ENCODE measurements at places on chromosomes 5 and 9.

- H3K4me1 ChIP-seq: no peaks in the 10 kb centered on the region
- H3K27ac ChIP-seq: no peak overlapping the region
- no peak overlapping the region for H3K4me3 ChIP-seq
- no peaks in the 10 kb centered on the region for H3K36me3 ChIP-seq
- no peak for DNase-seq
Measured at GRCh38 chr5:165185716-165186115, 1680.3 kb downstream of the MAT2B start.

- no peak within 1 kb of the TSS for H3K4me3 ChIP-seq
- no peak for DNase-seq
- H3K27ac ChIP-seq: no peak within 1 kb of the TSS
- no peaks in the 10 kb centered on the region for H3K4me1 ChIP-seq
- no peaks in the 10 kb centered on the region for H3K36me3 ChIP-seq
Measured at GRCh38 chr5:157108976-157109375, at the start of gene HAVCR2. Gene HAVCR2 (minus strand): TSS chr5:157109044. CDS start chr5:157108983, 61 bp downstream.

- H3K27ac ChIP-seq: no peak overlapping the region
- no peaks in the 10 kb centered on the region for H3K27me3 ChIP-seq
- no peaks in the 10 kb centered on the region for H3K36me3 ChIP-seq
- DNase-seq: no peak
- peaks cover 11% of the 10 kb centered on the region for H3K4me1 ChIP-seq
- H3K4me3 ChIP-seq: no peak overlapping the region
Measured at GRCh38 chr9:93597142-93597706, 20.8 kb downstream of the PHF2 start.

DNA sequence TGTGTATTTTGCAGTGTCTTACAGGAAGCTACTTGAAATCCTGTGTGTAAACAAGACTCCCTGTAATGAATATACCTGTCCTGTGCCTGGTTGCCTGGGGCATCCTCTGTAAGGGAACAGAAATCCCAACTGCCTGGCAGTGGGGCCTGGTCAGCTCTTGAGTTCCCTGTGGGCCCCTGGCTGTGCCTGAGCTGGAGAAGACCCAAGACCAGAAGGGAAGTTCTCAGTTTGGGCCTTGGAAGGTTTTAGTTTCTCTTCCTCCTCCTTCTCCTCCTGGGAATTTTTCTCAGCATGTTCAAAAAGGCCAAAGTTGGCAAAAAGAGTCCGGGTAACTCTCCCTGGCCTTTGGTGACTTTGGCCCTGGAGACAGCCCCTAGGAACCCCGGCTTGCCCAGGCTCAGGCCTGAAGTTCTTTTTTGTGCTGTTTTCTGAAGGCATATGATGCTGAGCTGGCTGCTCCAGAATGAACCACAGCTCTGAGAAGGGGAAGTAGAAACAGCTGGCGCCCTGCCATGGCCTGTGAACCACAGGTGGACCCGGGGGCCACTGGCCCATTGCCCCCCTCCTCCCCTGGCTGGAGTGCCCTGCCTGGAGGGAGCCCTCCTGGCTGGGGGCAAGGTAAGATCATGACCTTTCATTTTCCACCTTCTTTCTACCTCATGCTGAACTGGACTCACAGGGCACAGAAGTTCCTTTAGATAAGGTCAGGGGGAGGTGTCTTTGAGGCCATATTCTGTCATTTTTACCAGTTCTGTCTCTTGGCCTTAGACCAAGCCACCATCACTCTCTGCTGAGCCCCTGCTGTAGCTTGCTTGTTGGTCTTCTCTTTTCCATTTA is 5.8 kb downstream of the TMEM268 start:
- peaks cover 4% of the 10 kb centered on the region for H3K4me1 ChIP-seq
- no peak overlapping the region for H3K4me3 ChIP-seq
- H3K36me3 ChIP-seq: no peaks in the 10 kb centered on the region
- H3K27ac ChIP-seq: no peak overlapping the region
- DNase-seq: no peak

DNA sequence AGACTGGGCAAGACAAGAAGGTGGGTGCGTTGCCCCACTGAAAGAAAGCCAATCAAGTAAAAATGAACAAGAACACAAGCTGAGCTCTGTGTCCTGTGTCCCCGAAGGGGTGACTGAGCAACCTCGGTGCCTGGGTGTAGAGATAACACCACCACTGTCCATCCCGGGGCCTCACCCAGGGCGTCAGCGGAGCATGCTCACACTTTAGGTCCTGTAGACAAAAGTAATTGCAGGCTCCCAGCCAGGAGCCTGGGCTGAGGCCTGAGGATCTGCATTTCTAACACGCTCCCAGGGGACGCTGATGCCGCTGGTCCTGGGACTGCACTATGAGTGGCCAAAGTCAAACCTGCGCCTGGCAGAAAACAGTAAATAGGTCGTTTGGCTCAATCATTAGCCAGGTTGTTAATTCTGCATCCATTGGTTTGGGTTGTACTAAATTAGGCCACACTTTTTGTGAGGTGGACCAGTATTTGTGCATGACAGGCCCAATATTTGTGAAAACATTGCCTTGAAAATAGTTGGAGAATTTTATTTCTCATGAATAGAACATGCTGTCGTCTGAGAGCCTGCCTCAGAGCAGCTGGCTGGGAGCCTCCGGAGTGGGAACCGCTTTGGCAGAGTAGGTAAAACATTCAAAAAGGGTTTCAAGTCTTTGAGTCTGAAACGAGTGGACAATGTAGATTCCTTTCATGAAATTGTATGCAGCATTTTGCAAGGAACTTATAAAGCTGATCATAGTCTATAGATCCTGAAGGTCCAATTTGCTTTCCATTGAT is 38.3 kb downstream of the ANKRD33B start:
- H3K4me3 ChIP-seq: no peak overlapping the region
- H3K27ac ChIP-seq: no peak overlapping the region
- H3K36me3 ChIP-seq: no peaks in the 10 kb centered on the region
- no peaks in the 10 kb centered on the region for H3K27me3 ChIP-seq
- H3K4me1 ChIP-seq: peaks cover 25% of the 10 kb centered on the region

DNA sequence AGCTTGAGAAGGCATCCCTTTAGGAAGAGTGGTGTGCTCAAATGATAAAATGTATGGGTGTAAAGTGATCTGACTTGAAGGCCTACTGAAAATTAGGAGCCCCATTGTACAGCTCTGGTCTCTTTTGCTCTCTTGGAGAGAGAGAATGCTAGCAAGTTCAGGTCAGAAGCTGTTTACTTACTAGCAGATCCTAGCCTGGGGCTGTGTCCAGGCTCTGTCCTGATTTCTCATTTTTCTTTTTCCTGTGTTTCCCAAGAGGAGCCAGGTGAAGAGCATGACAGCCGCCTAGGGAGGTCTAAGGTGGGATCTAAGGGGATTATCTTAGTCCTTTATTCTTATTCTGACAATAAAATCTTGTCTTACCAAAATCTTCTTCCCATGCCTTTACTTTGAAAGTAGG is 272.8 kb downstream of the NNT start:
- H3K4me3 ChIP-seq: no peak overlapping the region
- no peaks in the 10 kb centered on the region for H3K36me3 ChIP-seq
- no peak overlapping the region for H3K27ac ChIP-seq
- DNase-seq: no peak
- no peaks in the 10 kb centered on the region for H3K4me1 ChIP-seq
- no peaks in the 10 kb centered on the region for H3K27me3 ChIP-seq

- no peaks in the 10 kb centered on the region for H3K36me3 ChIP-seq
- no peak overlapping the region for H3K27ac ChIP-seq
- H3K4me1 ChIP-seq: peaks cover 3% of the 10 kb centered on the region
- H3K4me3 ChIP-seq: no peak overlapping the region
- DNase-seq: no peak
Measured at GRCh38 chr9:98907055-98907454, 36.7 kb upstream of the COL15A1 start.

- no peaks in the 10 kb centered on the region for H3K4me1 ChIP-seq
- H3K36me3 ChIP-seq: no peaks in the 10 kb centered on the region
- DNase-seq: no peak
- no peak overlapping the region for H3K4me3 ChIP-seq
- H3K27me3 ChIP-seq: no peaks in the 10 kb centered on the region
Measured at GRCh38 chr5:53166183-53166495, 56.6 kb upstream of the MOCS2 start.

- H3K36me3 ChIP-seq: no peaks in the 10 kb centered on the region
- H3K4me3 ChIP-seq: no peak overlapping the region
- H3K27ac ChIP-seq: no peak overlapping the region
- peak; percentile 33 for DNase-seq
Measured at GRCh38 chr9:108756746-108757490, 98.9 kb downstream of the ACTL7B start.

GRCh38 chr5:2699231-2699630 is 52.2 kb downstream of the IRX2 start:
- H3K27ac ChIP-seq: no peak overlapping the region
- DNase-seq: no peak
- no peak overlapping the region for H3K4me3 ChIP-seq
- no peaks in the 10 kb centered on the region for H3K36me3 ChIP-seq
- no peaks in the 10 kb centered on the region for H3K4me1 ChIP-seq
- H3K27me3 ChIP-seq: no peaks in the 10 kb centered on the region

GRCh38 chr5:89573345-89573744 is 690.4 kb upstream of the MEF2C start:
- no peaks in the 10 kb centered on the region for H3K36me3 ChIP-seq
- H3K4me3 ChIP-seq: no peak overlapping the region
- no peaks in the 10 kb centered on the region for H3K27me3 ChIP-seq

- no peak overlapping the region for H3K4me3 ChIP-seq
- no peaks in the 10 kb centered on the region for H3K36me3 ChIP-seq
- no peak overlapping the region for H3K27ac ChIP-seq
- H3K27me3 ChIP-seq: no peaks in the 10 kb centered on the region
Measured at GRCh38 chr5:116521173-116521872, 53.3 kb downstream of the SEMA6A start.

GRCh38 chr5:83528439-83528769 is 56.9 kb downstream of the VCAN start:
- H3K27ac ChIP-seq: no peak overlapping the region
- H3K36me3 ChIP-seq: no peaks in the 10 kb centered on the region
- no peak overlapping the region for H3K4me3 ChIP-seq
- no peaks in the 10 kb centered on the region for H3K27me3 ChIP-seq

DNA sequence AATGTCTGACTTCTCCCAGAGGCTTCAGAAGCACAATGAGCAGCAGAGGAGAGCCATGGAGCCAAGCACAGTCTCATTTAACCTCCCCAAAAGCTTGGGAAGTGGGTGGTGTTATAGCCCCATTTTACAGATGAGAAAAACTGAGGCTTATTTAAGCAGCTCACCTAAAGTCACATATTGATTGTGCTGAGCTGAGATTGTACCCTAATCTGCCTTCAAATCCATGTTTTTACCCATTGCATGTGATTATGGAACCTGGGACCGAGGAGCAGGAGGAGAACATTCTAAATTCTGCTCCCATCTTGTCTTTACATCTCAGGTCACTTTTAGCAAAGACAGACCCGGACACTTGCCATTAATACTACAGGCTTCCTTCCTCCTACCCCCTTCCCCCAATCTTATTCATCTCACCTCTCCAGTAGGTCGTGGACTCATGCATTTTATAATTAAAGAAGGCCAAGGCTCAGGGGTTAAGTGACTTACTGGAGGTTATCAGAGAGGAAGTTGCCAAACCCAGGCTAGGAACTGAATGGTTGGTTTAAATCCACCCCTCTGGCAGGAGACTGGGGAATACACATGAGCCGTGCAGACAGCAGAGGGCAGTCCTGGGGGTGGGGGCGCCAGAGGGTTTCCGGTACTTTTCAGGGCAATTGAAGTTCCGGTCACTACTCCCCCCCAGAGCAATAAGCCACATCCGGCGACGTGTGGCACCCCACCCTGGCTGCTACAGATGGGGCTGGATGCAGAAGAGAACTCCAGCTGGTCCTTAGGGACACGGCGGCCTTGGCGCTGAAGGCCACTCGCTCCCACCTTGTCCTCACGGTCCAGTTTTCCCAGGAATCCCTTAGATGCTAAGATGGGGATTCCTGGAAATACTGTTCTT is 51.0 kb upstream of the IL17B start:
- H3K27ac ChIP-seq: peak overlapping the region; percentile 80
- peak; percentile 66 for DNase-seq
- no peaks in the 10 kb centered on the region for H3K36me3 ChIP-seq
- H3K4me3 ChIP-seq: peak overlapping the region; percentile 48
- no peaks in the 10 kb centered on the region for H3K27me3 ChIP-seq
- peaks cover 23% of the 10 kb centered on the region for H3K4me1 ChIP-seq

- no peak for DNase-seq
- no peaks in the 10 kb centered on the region for H3K36me3 ChIP-seq
- no peak overlapping the region for H3K4me3 ChIP-seq
- H3K27ac ChIP-seq: no peak overlapping the region
Measured at GRCh38 chr9:29176231-29176630, 1603.0 kb upstream of the C9orf72 start.

DNA sequence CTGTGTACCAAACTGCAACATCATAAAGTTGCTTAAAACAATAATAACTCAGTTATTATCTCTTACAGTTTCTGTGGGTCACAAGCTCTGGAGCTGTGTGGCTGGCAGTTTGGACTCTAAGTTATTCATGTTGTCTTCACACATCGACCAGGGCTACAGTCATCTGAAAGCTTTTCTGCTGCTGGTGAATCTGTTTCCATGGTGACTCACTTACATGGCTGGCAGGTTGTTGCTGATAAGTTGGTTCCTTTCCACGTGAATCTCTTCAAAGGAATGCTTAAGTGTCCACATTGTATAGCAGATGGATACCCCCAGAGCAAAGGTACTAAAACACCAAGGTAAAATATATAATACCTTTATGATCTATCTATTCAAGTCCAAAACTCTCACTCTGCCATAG is 44.8 kb upstream of the CYLC2 start:
- no peak overlapping the region for H3K4me3 ChIP-seq
- no peak for DNase-seq
- no peaks in the 10 kb centered on the region for H3K36me3 ChIP-seq
- H3K4me1 ChIP-seq: no peaks in the 10 kb centered on the region

GRCh38 chr5:157948738-157949410 is 89.9 kb upstream of the CLINT1 start:
- DNase-seq: peak; percentile 83
- H3K27me3 ChIP-seq: no peaks in the 10 kb centered on the region
- no peaks in the 10 kb centered on the region for H3K36me3 ChIP-seq
- no peak overlapping the region for H3K27ac ChIP-seq
- H3K4me3 ChIP-seq: no peak overlapping the region
- peaks cover 9% of the 10 kb centered on the region for H3K4me1 ChIP-seq

- peaks cover 10% of the 10 kb centered on the region for H3K4me1 ChIP-seq
- peak overlapping the region; percentile 73 for H3K4me3 ChIP-seq
- no peaks in the 10 kb centered on the region for H3K36me3 ChIP-seq
- no peak for DNase-seq
Measured at GRCh38 chr9:98795970-98796363, 388 bp downstream of the ANKS6 start.

DNA sequence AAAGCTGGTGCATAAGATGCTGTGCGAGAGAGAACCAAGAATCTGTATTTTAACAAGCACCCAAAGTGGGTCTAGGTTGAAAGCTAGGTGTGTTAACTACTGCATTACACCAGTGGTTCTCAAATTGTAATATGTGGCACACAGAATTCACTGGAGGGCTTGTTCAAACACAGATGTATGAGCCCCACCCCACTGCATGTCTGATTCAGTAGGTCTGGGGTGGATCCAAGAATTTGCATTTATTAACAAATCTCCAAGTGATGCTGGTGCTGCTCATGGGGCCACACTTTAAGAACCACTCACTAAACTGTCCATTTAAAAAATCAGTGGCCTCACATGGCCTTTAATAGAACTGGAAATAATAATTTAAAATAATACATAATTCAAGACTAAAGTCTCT is 40.4 kb downstream of the LPAR1 start:
- no peak for DNase-seq
- H3K27me3 ChIP-seq: no peaks in the 10 kb centered on the region
- no peaks in the 10 kb centered on the region for H3K36me3 ChIP-seq
- no peaks in the 10 kb centered on the region for H3K4me1 ChIP-seq
